NCI-H774 (cell line): ENCODE measurements at places on chromosomes 7 and 10.

GRCh38 chr7:134908289-134908688 lies 78.0 kb upstream of the AGBL3 start:
- no peak for DNase-seq

- DNase-seq, result no peak
Observed at GRCh38 chr10:43873717-43874116, 225.0 kb upstream of the ZNF32 start.

DNA sequence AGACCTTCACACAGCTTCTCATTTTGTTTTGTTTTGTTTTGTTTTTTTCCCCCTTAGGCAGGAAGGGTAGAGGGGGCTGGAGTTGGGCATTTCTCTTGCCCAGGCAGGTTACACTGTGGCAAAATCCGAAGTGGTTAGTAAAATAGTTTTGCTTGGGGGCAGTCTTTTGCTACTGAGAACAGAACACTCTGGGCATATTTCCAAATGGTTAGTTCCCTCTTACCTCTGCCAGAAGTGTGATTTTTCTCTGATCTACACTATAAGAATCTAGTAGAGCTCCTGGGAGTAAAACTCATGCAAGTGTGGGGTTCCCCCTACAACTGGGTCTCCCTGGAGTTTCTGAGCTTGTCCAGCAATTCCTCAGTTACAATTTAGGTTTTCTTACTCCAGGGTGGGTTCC lies 61.7 kb downstream of the NPS start:
- DNase-seq, result no peak

DNA sequence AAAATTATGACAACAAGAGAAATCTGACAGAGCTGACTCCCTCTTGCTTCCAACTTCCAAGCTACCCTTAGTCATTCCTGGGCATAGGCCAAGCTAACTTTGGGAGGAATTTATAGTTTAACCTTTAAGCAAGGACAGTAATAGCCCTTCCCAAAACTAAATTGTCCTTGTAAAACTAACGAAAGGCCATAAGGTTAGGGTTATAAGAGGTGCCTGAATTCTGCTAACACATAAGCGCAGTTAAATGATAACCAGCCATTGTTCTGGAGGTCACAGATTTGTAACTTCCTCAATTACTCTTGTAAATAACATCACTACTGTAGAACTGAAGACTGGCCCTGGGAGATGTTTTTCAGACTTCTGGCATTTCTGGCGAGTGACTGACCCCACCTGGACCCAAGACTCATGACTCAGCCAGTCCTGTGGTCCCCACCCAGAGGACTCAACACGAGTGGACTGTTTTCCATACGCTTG lies 481.2 kb downstream of the KCNMA1 start:
- no peak for DNase-seq

DNA sequence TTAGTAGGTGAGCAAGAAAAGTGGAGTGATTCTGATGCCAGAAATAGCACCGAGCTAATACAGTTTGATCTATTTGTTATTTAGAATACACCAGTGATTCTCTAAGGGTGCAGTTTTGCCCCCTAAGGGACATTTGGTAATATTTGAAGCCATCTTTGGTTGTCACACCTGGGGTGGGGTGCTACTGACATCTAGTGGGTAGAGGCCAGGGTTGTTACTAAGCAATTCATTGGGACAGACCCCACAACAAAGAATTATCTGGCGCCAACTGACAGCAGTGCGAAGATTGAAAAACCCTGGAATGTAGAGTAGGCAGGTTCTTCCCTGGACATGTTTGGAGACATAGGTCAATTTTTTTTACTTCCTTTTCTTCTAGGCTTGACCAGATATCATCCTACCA lies 14.6 kb downstream of the PALS2 start:
- no peak for DNase-seq

DNA sequence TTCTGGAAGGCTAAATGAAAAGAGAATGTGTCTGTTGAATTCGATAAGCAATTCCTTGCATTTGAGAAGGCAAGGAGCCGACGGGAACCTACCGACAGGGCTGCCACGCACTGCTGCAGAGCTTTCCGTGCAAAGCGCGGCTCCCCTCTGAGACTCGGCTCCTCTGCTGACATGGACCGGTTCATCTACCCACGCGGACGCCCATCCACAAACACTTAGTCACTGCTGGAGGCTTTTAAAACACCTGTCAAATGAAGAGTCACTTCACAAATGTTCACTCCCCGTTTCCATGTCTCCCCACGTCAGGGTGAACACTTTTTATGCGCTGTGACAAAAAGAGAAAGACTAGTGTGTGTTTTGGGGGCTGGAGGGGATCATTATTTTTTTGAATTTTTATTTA lies 32.0 kb downstream of the AMZ1 start:
- no peak for DNase-seq

GRCh38 chr7:94642838-94643653 lies 12.9 kb downstream of the SGCE start:
- DNase-seq, result no peak

DNA sequence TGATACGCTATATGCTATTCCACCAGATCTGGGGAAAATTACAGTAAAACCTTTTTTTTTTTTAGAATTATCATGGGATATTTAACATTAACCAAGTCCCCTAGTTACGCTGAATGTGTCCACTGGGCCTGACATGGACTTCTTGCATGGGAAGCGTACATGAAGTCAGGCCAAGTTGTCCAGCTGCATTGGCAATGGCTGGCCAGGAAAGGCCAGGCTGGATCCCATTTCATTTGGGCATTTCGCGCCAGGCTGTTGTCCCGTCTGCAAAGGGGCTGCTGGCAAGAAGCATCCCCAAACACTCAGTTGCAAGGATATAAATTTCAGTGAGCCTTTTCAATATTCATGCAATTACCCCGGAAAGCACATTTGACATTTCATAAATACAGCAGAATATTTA lies 933.3 kb downstream of the GRID1 start:
- no peak for DNase-seq

GRCh38 chr7:34066411-34066810 lies 161.1 kb downstream of the BMPER start:
- DNase-seq, result no peak

DNA sequence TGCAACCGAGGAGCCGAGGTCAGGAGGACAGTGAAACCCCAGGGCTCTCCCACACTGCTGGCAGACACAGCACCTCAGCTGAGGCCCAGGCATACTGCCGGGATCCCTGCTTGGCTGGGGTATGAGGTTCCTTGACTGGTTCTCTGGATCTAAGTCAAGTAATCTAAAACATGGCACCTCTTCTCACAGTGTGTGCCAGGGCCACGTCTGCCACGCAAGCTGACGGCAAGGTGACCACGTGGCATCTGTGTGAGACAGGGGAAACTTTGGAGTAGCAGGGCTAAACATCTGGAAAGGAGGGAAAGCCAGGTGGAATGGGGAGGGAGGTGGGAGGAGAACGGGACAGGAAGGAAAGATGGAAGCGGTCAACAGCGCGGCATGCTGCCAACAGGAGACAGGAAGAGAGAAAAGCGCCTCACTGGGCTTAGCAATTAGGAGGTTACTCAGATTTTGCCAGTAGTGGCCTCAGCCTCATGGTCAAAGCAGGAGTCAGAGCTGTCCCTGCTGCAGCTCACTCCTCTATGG lies 103.7 kb downstream of the CXCL12 start:
- no peak for DNase-seq

DNA sequence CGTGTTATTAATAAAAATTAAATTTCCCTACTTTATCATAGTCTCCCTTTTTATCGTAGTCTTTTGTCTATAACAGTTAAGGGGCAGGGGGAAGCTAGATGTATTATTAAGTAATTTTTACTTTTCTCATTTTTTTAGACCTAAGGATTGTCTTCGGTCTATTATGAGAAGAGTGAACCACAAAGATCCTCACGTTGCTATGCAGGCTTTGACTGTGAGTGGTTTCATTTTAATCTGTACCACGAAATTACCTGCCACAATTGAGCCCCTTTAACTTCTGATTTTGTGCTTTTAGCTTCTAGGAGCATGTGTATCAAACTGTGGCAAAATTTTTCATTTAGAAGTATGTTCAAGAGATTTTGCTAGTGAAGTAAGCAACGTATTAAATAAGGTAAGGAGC lies 40.6 kb downstream of the STAM start:
- no peak for DNase-seq

- no peak for DNase-seq
Observed at GRCh38 chr10:133151543-133151972, 8.5 kb upstream of the KNDC1 start.

- DNase-seq, result no peak
Observed at GRCh38 chr7:92872701-92873100, 36.3 kb upstream of the CDK6 start.

DNA sequence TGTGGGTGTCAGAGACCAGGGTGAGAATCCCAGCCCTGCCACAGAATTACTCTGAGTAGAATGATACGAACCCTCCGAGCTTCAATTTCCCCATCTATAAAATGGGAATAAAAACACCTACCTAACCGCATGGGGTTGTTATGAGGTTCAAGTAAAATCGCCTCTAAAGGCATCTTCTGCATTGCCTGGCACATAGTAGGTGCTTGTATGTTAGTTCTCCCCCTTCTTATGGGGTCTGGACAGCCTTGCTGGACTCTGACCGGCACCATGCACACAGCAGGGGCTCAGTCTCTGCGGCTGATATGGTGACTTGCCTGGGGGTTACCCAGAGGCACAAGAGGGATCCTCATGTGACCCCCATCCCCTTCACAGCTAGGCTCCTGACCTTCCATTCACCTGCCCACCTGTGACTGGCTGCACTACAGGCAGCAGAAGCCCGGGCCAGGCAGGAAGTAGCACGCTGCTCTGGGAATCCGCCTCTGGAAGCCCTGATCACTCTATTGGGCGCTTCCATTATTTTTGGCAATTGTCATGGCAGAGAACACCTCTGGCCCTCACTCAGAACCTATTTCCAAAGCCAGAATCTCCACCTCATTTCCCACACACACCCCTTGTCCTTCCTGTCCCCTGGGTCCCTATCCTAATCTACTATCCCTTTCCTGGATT lies 6.0 kb downstream of the SH3PXD2A start:
- DNase-seq, result no peak

GRCh38 chr10:32023264-32023663 lies 33.0 kb downstream of the KIF5B start:
- no peak for DNase-seq

GRCh38 chr10:29408847-29409240 lies 120.0 kb downstream of the LYZL1 start:
- no peak for DNase-seq

- no peak for DNase-seq
Observed at GRCh38 chr7:149282331-149282655, 20.3 kb downstream of the ZNF783 start.

DNA sequence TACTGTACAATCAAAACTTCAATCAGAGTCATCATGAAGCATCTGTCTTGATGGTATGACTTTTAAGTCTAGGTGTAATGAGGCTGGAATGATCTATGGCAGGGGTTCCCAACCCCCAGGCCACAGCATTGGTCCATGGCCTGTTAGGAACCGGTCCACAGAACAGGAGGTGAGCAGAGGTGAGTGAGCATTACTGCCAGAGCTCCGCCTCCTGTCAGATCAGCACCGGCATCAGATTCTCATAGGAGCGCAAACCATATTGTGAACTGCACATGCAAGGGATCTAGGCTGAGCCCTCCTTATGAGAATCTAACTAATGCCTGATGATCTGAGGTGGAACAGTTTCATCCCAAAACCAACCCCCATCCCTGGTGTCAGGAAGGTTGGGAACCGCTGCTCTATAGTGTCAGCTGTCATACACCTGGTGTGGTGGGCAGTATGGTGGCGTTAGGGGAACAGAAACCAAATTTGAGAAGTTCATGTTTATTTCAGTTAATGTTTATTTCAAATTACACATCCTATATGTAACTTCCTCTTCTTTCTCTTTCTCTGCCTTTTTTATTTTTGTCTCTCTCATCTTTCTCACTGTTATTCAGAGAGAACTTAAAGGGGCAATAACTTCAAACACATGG lies 432.6 kb downstream of the TNS3 start:
- DNase-seq, result no peak

- DNase-seq, result no peak
Observed at GRCh38 chr10:33277135-33277536, 57.3 kb downstream of the NRP1 start.

DNA sequence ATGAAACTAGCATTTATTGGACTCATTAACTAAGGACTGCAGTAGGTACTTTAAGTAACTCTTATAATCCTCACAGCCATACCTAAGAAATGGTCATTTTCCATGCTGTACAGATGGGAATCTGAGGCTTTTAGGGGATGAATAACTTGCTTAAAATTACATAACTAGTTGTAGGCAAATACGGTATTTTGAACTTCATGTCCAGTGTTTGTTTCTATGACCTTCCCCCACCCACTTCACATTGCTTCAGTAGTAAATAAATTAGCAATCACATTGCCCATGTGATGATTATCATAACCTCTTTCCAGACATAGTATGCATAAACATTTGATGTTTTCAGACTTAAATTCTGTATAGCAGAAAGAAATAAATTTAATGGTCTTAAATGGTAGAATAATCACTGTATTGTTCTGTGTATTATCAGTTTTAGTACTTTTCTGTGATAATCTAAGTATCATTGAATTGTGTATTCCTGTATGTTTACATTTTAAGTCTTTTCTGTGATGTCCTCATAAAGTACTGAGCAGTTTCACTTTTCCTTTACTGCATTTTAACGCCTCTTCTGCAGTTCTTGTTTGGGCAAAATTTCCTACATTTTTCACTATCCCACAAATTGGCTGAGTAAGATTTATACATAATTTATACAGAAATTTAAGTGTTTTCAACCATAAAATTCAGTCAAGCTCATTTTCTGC lies 48.3 kb downstream of the ANKIB1 start:
- no peak for DNase-seq

DNA sequence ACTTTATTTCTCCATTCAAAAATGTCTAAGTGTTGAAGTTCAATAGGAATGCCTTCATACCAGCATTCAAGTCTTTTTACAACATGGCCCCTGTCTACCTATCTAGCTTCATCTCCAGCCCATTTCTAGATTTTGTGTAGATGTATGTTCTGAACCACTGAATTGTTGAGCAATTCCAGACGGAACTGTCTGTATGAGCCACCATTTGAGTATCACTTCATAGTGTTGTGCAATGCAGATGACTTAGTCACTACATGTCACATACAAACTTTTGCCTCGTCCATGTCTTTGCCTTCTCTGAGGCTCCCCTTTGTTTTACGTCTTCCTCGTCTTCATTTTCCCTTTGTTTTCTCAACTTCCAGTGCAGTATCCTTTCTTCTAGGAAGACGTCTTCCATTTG lies 118.1 kb downstream of the INHBA start:
- DNase-seq, result no peak

DNA sequence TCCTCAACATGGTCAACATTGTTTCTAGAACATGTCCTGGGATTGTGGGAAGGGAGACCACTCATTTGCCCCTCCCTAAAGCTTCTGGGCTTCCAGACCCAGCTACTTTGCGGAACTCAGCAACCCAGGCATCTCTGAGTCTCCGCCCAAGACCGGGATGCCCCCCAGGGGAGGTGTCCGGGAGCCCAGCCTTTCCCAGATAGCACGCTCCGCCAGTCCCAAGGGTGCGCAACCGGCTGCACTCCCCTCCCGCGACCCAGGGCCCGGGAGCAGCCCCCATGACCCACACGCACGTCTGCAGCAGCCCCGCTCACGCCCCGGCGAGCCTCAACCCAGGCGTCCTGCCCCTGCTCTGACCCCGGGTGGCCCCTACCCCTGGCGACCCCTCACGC lies at the start of gene EPO:
TSS of gene EPO (plus strand) at position 190 of the 392 bp plus-strand sequence. CDS start 513 bp downstream, outside the sequence.
- no peak for DNase-seq

- no peak for DNase-seq
Observed at GRCh38 chr7:5452470-5452899, 28.9 kb upstream of the TNRC18 start.
